ENCODE measurements at places on chromosomes 6 and 20.

- no peak for DNase-seq
These were observed 16.4 kb downstream of the ABT1 start for GRCh38 chr6:26613201-26613600.

DNA sequence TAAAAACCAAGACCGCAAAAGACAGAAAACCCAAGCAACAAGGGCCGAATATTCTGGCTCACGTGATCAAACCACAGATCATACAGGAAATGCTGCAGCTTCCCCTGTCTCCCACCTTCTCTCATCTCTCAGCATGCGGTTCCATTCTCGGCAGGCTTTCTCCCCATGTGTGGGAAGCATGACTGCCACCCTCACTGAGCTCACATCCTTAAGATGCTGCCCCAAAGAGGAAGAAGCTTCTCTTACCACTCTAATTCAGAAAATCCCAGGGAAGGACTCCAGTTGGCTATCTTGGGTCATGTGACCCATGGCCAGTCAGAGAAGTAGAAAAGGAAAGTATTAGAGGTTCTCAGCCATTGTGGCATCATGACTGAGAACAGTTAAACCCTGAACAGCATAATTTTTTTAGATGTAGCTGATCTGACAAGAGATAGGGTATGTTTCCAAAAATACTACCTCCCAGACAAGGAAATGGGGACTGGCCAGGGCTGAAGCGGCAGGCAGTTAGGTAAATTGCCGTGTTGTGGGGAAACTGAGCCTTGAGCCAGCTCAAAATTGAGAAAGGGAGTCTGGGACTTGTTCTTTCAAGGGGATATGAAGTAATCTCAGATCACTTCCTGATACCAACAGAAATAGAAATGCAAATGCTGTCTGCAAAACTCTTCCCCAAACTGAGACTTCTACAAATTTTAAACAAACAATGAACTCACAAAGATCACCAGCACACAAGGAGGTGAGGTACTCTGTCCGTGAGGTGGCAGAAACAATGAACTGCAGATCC, 37.1 kb upstream of the GRM4 start:
- peak; percentile 75 for DNase-seq

- no peak for DNase-seq
These were observed 71.3 kb downstream of the ATXN1 start for GRCh38 chr6:16689788-16690607.

DNA sequence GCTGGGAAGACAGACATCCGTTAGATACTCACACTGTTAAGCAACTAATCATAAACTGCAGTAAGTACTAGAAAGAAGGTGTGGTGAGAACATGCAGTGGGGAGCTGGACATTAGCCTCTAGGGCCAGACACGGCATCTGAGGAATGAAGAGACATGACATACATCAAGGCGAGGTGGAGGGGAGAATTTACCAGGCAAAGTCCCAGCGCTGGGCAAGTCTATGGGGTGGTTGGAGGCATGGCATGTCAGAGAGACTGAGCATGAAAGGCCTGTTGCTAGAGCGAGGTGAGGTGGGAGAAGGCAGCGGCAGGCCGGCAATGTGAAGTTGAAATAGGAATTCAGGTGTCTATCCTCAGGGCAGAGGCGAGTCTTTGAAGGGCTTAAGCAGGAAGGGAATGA, 31.8 kb downstream of the SLC24A3 start:
- no peak for DNase-seq

DNA sequence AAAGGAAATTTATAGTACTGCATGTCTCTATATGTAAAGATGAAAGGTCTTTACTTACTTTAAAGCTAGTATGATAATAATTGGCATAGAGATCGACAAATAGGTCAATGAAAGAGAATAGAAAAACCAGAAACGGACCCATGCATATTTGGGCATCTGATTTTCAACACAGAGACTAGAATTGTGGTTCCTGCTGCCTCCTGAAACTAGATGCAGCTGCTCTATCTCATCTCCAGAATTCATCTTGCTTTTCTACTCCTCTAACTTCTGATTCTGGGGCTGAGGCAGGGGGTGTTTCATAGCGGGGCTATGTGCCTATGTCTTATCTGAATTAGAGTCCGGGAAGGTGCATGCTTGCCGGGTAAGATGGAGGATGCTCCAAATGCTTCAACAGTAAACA, 105.9 kb downstream of the ADTRP start:
- DNase-seq, result no peak
